ENCODE measurements at places on chromosomes 12 and 14.

DNA sequence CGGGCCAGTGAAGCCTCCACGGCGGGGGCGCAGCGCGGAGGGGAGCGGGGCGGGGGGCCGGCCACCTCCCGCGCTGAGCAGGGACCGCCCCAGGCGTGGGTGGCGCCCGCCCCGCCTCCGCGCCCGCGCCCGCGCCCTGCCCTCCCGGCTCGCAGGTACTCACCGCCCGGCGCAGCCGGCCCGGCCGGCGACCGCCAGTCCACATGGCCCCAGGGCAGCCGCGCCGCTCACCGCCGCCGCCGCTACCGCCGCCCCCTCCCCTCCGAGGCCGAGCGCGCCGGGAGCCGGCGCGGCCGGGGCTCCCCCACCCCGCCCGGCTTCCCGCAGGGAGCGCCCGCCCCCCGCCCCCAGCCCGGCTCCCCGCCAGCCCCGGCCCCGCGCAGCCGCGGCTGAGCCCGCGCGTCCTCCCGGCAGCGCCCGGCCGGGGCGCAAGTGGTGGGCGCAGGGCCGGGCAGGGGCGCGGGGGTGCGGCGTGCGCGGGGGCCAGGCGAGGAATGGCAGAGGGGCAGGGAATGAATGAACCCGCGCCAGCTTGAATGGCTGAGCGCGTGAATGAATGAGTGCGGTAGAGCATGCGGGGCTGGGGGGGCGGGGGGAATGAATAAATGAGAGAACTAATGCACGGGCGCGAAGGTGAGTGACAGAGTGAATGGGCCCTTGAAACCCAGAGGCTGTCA is at the start of gene BEGAIN:
TSS of gene BEGAIN (minus strand) at position 332 of the 677 bp plus-strand sequence. CDS start at position 205, 127 bp downstream.
- no peak for DNase-seq

- no peak for DNase-seq
Measured at GRCh38 chr14:55914771-55915170, 203.4 kb upstream of the PELI2 start.

DNA sequence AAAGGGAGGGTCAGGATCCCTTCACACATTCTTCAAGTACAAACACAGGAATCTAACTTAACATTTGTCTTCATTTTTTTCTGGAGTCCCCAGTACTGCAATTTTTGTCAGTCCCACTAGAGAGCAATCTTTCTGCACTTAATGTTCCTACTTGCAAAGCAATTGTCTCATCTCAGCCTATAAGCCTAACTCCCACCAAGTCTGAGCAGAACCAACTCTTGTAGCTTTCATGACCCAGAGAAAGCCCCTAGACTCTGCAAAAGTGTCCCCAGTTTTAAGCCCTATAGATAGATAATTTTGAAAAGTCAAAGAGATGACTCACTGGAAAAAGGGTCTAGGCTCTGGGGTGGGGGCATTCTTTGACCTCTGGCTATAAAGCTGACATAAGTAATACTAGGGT is 1.8 kb upstream of the ZBTB39 start:
- no peak for DNase-seq

DNA sequence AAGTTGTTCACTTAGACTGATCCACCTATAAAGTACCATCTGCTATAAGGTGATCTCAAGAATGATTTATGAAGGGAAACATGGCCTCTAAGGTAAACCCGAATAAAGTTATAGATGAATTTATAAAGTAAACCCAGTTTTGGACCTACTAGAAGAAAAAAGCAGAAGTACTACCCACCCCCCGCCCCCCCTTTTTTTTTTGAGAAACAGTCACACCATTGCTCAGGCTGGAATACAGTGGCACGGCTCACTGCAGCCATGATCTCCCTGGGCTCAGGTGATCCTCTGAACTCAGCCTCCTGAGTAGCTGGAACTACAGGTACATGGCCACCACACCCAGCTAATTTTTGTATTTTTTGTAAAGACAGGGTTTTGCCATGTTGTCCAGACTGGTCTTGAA is 3.9 kb downstream of the ENTPD5 start:
- no peak for DNase-seq

DNA sequence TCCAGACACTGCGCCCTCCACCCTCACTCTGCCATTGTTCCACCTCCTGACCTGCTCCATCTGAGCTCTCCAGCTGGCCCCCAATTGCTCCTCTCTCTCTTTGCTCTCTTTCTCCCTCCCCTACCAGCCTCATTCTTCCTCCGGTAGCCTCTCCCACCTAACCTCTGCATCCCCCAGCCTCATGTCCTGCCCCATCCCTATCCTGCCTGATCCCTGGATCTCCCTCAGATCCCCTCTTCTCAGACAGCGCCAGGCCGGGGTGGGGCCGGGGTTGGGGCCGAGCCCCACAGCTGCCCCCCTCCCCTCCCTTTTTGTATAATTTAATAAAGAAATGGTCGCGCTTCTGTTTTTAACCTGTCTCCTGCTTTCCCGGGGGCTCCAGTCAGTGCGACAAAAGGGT is 1.7 kb upstream of the LAG3 start:
- no peak for DNase-seq

DNA sequence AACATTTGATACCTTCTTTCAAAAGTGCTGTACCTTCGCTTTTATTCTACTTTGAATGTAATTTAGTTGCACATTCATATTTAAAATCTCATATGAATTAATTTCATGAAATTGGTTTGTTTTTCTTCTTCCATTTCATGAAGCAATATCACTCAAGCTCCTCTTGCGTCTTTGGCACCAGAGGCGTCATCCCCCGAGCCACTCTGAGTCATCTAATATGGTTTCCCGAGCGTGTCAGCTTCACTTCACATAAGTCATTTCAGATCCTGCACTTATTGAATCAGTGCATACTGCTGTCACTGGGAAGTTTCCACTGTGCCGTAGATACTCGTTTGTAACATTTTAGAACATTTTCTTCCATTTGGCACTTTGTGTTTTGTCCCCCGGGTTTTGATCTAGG is 105.6 kb downstream of the SLC25A47 start:
- peak; percentile 36 for DNase-seq

All from stimulated activated CD4-positive, alpha-beta T cell treated with anti-CD3 and anti-CD28 coated beads, Interleukin-1b, Interleukin-23, amount 100 ng/mL, for 48 hours (primary cell).